ENCODE measurements at places on chromosomes 7 and 10.

- DNase-seq = no peak
These were observed 8.3 kb upstream of the KAZALD1 start for GRCh38 chr10:101053516-101053915.

- no peak for DNase-seq
These were observed 72.0 kb downstream of the KMT2C start for GRCh38 chr7:152363798-152364197.

DNA sequence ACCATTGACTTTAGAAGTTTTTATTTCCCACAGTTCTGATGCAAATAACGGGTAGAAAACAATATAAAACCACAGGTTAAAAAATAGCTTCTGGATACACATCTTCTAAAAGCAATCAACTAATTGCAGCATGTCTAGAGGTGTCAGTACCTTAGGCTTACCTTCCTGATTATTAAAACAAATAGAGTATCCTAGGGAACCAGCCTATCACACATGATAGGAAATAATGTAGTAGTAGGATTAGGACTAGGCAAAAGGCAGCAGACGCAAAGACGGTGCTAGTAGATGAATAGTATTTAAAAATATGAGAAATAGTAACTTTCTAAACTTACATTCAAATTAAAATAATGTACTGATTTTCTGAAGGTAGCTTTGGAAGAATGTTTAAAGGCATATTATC is 41.7 kb upstream of the PHYHIPL start:
- no peak for DNase-seq

DNA sequence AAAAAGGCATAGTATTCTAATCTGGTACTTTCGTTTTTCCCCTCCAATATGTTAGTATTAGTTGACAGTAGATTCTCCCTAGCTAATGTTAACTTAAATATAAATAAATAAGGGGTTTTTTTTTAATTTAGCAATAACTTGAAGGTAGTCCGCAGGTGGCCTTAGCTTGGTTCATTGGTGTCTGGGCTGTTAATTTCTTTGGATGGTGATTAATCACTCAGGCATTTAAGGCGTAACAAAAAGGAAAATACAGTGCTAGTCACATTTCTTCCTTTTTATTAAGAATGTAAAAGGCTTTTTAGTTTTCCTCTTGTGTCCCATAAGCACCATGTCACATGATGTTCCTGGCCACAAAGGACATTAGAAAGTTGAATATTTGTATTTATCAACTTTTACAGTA is 161.0 kb upstream of the POT1 start:
- DNase-seq = no peak

DNA sequence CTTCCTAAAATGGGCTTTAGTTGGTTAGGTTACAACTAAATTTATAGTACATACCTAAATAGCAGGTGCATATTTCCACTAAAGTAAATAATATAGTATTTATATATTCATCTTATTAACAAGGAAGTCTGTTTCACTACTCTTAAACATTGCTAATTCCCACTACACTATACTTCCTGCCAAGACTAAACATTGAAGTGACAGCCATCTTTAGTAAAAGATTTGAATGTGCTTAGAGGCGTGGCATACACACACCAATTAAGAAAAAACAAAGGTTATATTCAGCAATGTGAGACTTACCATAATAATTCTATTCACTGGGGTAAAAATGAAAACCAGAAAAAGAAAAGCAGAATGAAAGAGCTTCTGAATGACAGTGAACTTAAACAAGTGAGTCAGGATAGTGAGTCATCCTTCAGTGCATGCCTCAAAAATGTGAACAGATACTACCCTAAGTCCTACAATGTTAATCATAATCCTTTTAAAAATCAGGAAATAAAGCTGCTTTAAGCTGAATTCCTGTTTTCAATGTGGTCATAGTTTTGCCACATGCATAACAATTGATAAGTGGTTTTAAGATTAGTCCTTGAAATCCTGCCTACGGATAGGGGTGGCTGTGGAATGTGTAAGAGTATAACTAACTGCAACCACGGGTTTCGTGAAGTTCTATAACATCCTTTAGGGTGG is 59.4 kb downstream of the USP6NL start:
- no peak for DNase-seq

- no peak for DNase-seq
These were observed 140.9 kb downstream of the GALNT17 start for GRCh38 chr7:71272509-71273490.

- no peak for DNase-seq
These were observed 180.0 kb downstream of the BTAF1 start for GRCh38 chr10:92103376-92104090.

DNA sequence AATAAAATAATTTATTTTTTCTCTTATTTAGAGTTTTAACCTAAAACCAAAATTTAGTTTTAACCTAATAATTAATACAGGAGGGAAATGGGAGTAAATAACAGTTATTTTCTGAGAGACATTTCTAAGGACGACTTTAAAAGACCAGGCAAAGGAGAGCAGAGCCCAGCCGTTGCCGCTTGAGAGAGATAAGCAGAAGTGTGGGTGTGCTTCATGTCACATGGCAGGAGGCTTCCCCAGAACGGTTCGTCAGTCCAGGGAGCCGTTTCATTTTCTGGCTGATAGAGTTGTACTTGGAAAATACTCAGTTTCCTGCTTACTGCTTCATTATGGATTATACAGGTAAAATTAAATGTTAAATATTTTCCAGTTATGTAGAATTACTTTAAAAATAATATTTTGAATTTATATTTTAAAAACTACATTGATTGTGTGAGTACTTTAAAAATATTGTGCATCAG is 61.4 kb downstream of the ST7 start:
- DNase-seq = peak; percentile 79

GRCh38 chr7:51785171-51785570 is 468.6 kb upstream of the COBL start:
- DNase-seq = no peak

- DNase-seq = no peak
These were observed 5.2 kb downstream of the CLIP2 start for GRCh38 chr7:74294191-74294998.

- DNase-seq = no peak
These were observed 374.8 kb upstream of the AKR1E2 start for GRCh38 chr10:4450981-4451908.

DNA sequence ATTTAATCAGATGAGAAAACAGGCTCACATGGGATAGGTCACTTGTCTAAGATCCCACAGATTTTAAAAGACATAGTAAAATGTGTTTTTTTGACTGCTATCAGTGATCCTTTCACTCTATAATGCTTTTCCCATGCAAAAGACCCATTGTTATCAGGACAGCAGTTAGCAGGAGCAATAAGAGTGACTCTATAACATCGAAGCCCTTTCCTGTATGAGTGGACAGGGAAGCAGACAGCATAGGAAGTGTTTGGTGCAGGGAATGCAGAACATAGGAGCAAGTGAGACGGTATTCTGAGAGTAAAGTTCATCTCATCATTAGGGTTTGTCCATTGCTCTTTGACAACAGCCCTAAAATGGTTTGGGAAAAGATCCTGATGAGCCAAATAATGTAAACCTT is 68.5 kb downstream of the SLC25A13 start:
- no peak for DNase-seq

- DNase-seq = no peak
These were observed 188.8 kb downstream of the PARD3 start for GRCh38 chr10:34626158-34626880.

GRCh38 chr10:65365878-65366277 is 1560.0 kb upstream of the LRRTM3 start:
- DNase-seq = no peak

DNA sequence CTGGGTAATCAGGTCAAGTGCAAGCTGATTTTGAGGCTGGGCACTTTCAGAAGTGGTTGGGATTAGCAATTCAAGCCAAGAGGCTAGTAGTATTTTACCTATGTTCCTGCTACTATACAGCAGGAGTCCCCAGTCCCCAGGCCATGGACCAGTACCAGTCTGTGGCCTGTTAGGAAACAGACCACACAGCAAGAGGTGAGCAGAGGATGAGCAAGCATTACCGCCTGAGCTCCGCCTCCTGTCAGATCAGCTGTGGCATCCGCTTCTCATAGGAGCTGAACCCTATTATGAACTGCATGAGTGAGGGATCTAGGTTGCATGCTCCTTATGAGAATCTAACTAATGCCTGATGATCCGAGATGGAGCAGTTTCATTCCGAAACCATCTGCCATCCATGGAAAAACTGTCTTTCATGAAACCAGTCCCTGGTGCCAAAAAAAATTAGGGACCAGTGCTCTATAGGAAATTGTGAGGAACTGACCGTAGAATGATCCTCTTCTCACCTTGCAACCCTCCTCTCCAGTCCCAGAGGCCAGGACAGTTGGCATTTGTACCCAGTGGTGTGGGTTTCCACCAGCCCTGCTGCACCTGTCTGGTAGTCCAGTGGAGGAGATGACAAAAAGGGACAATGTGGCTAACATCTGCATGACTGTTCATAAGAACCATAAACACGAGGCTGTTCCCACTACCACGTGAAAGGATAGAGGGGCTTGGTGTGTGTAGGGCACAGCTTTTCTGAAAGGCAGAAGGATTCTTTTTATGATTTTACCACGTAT is 172.5 kb downstream of the KIAA1217 start:
- no peak for DNase-seq

DNA sequence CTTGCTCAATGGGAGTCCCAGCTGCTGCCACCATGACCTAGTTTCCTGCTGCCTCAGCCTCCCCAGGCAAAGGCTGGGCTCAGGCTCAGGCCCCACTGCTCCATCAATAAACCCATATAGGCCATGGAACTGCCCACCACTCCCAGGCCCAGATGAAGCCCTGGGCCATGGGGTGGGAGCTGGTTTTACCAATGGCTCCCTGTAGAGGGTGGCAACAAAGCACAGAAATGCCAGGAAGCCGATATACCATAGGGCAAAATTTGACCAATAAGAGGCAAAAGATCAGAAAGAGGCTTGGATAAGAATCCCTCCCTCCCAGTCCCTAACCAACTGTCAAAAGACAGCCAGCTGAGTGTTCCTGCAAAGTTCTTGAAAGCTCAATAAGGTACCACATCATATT is 101.8 kb upstream of the DOCK1 start:
- no peak for DNase-seq

GRCh38 chr10:129030996-129031843 is 435.8 kb upstream of the MGMT start:
- DNase-seq = no peak

GRCh38 chr7:47185170-47185569 is 396.7 kb downstream of the TNS3 start:
- no peak for DNase-seq

- peak; percentile 74 for DNase-seq
These were observed 293.6 kb upstream of the ZMIZ1 start for GRCh38 chr10:78774999-78775711.

- no peak for DNase-seq
These were observed 86.9 kb downstream of the VWC2 start for GRCh38 chr7:49860293-49860692.

GRCh38 chr7:121901026-121901425 is 28.1 kb downstream of the PTPRZ1 start:
- no peak for DNase-seq

DNA sequence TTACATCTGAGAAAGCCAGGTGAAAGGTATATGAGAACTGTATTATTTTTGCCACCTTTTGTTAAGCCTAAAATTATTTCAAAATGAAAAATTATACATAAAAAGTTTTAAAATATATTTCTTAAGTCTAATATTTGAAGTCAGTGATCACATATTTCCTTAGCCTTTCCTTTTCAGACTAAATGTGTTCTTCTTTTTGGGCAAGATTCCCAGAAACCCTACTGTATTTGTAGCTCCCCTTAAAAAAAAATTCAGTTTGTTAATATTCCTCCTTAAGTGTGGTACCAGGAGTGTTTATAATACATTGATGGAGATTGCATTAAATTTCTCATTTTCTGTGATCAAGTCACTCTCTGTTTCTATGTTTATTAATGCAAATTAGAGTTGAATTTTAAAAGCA is 22.8 kb downstream of the DNAJC1 start:
- DNase-seq = no peak

DNA sequence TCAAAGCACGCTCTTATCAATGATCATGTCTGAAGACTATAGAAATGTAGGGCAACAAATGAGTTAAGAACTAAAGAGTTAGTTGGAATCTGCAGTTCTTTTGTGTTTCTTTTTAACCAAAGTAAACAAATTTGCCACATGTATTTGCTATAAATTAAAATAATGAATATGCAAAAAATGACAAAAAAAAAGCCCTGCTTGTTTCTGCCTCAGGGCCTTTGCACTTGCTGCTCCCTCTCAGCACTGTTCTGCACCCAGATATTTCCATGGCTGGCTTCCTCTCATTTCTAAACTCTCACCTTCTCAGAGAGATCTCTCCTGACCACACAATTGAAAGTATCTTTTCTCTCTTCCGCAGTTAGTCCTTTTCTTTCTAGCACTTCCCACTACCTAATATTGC is 181.8 kb upstream of the YAE1 start:
- DNase-seq = no peak

GRCh38 chr7:46908770-46909169 is 673.1 kb downstream of the TNS3 start:
- no peak for DNase-seq

- no peak for DNase-seq
These were observed 309.5 kb upstream of the NPVF start for GRCh38 chr7:25537662-25538375.

- DNase-seq = no peak
These were observed 71.0 kb downstream of the SLC25A13 start for GRCh38 chr7:96250776-96251361.

DNA sequence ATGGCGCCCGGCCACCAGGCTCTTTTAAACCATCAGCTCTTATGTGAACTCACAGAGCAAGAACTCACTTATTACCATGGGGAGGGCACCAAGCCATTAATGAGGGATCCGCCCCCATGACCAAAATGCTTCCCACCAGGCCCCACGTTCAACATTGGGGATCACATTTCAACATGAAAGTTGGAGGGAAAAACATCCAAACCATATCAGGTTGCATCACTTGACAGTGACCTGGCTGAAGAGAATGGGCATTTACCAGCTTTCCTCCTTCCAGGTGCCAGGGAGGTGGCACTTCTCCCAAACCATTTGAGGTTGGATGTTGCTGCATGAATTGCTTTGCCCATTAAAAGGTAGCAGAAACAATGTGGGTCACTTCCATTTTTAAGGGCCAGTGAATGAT is 115.6 kb upstream of the TNS3 start:
- DNase-seq = no peak

DNA sequence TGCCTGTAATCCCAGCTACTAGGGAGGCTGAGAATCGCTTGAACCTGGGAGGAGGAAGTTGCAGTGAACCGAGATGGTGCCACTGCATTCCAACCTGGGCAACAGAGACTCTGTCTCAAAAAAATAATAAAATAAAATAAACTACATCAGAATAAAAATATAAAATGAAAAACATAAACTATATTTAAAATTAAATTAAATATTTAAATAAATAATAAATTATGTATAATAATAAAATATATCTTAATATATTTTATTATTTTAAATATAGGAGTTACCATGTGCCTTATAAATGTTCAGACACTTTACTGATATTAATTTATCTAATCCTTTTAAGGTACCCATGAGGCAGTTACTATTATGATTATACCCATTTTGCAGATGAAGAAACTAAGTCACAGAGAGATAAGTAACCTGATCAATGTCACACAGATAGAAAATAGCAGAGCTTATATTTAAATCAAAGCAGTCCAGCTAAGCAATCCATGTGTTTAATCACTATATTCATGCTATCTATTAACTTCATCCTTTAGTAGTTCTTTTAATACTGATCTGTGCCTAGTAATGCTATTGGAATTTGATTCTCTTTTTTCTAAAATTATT is 30.3 kb upstream of the MET start:
- no peak for DNase-seq
